Foreskin fibroblast (primary cell): ENCODE measurements at places on chromosomes 4 and X.
A peak's percentile ranks its signal among the peaks of the same experiment; 100 is the strongest.

GRCh38 chr4:478373-478772, 20.6 kb downstream of the ZNF721 start:
- peak; percentile 1 for DNase-seq

GRCh38 chrX:11151799-11152559, 40.8 kb downstream of the HCCS start:
- DNase-seq: no peak

DNA sequence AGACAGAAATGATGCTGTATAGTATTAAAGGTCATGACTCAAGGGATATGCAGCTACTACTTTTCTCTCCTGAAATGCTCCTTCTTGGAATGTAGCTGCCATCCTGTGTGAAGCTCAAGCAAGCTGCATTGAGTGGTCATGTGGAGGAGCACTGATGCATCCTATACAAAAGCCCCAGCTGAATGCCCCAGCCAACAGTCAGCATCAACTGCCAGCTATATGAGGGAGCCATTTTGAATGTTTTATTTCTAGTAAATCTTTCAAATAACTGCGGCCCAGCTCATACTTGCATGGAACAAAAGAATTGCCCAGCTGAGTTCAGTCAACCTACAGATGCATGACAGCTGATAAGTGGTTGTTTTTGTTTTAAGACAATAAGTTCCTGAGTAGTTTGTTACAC, 165.0 kb upstream of the GEMIN8 start:
- DNase-seq: no peak

DNA sequence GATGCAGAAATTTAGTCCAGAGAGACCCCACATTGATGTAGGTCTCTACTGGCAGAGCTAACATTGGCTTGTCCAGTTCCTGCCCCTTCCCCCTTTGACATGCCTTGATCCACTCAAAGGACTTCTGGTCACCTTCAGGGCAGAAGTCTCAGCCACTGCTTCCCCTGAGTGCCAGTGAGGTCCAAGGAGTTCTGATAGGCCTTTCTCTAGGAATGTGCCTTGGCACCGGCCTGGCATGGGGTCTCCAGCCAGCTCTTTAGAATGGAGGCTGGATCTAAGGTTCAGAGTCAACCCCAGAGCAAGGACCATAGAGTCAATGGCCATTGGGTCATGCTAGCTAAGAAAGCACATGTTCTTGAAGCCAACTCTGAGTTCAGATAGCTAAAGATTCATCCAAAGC, 88.6 kb upstream of the PJA1 start:
- DNase-seq: no peak

- no peak for DNase-seq
Observed at GRCh38 chr4:84697615-84698201, 114.8 kb downstream of the CDS1 start.

DNA sequence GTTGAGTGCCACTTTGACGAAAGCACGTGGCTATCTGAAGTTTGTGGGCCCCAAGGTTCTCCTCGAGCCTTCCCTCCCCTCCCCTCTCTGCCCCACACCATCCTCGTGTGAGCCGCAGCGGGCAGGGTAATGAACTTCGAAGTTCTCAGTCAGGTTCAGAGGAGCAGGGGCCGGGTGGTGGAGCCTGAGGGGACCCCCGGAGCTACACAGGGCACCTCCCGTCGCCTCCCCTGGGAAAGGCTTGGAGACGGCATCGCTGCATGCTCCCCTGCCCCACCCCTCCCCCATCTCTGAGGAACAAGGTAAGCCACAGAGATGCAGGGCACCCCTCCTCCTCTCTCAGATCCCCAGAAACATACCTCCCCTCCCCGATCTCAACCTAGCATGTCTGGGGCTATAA, 2.8 kb upstream of the NKX1-1 start:
- DNase-seq: no peak

DNA sequence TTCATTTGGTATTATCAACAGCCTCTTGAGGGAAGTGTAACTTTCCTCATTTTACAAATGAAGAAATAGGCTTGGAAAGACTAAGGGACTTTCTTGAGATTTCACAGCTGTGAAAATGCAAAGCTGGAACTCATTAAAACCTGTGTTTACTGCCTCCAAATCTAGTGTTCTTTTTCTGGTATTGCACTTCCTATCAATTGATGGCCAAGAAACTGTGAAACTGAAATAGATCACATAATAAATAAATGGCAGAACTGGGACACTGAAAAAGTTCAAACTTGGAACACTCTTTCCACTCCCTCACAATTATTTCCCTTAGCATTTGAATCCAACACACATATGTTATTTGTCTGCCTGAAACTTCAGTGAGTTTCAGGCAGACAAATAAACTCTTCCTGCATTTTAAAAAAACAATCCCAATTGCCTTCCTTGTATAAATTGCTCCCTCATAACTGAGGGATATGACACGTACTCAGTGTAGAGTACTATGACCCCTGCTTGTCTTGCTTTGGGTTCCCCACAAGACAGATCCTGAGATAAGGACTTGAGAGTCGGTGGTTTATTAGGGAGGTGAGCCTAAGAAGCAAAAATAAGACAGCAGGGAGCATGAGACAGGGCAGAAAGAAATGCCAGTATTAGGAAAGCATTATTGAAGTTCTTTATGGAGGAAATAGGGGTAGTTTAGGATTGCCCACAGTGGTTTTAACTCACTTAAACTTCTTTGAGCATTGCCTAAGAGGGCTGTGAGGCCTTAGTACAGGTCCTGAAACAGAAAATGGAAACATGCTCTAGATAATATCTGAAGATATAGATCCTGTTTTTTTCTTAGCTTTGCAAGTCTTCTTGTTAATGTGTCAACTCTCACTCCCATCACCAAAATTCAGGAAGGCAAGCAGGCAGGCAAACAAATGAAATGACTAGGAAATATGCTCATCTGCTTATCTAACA, 33.9 kb downstream of the RTL3 start:
- DNase-seq: peak; percentile 4

DNA sequence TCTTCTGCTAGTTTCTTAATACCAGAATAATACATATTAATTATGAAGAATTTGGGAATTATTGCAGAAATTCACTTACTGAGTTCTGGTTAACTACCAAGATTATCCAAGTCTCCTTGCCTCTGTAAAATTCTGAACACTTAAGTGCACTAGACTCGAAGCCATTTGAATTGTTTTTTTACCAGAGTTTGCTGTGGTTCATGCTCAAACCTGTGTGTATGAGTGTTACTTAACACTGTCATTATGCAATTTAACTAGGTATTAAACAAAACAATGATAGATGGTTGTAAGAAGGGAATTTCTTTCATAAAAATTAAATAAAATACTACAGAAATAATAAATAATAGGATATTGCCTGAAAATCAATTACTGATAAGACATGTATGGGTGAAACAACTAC, 145.6 kb upstream of the FAT4 start:
- DNase-seq: no peak

DNA sequence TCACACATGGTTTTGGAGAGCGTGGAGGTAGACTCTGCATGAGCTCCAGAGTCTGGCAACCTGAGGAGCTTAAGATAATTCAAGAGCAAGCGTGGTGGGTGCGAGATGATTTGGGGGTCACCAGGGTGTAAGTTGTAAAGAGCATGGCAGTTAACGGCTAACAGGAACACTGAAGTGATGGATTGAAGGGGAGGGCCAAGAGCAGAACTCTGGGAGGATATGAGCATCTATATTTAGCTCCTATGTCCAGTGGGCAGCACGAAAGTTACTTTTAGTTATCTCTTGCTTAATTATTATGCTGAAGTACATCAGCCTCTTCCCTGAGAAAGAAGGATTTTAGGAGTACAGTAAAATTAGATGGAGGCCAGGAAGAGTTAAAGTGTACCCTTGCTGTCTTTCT, 231.9 kb upstream of the HAND2 start:
- DNase-seq: no peak

DNA sequence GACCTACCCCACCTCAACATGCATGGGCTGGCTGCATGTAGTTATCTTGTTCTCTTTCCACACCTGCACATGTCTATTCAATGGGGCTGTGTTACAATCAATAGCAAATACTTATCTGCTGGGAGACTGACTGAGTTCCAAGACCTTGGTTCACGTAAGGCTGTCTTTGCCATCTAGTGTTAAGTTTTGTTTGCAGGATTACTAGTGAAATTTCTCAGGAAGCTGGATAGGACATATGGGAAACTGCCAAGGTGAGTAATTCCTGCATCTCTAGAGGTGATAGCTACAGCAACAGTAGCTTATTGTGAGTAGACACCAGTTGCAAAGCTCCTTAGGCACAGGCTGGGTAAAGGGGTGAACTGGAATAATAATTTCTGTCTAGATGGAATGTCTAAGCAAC, 177.5 kb downstream of the ENOX2 start:
- no peak for DNase-seq

DNA sequence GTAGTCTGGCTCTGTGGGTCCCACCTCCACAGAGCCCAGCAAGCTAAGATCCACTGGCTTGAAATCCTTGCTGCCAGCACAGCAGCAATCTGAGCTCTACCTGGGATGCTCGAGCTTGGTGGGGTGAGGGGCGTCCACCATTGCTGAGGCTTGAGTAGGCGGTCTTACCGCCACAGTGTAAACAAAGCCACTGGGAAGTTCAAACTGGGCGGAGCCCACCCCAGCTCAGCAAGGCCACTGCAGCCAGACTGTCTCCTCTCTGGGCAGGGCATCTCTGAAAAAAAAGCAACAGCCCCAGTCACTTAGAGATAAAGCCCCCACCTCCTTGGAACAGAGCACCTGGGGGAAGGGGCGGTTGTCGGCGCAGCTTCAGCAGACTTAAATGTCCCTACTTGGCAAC, 243.2 kb upstream of the POF1B start:
- DNase-seq: no peak

GRCh38 chrX:153568451-153569011, 30.4 kb downstream of the CCNQ start:
- no peak for DNase-seq

DNA sequence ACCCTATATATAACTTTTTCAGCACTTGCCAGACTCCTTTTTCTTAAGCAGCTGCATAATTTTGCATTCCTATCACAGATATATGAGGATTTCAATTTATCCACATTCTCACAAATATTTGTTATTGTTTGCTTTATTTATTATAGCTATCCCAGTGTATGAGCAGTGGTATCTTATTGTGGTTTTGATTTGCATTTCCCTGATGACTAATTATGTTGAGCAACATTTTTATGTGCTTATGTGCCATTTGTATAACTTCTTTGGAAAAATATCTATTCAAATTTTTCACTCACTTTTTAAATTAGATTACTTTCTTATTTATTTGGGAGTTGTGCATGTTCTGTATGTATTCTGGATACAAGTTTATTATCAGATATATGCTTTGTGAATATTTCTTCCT, 361.9 kb downstream of the KCTD8 start:
- DNase-seq: no peak

- DNase-seq: peak; percentile 23
Observed at GRCh38 chrX:153744210-153745066, 19.6 kb upstream of the PLXNB3 start.

GRCh38 chrX:40207626-40208025, 109.9 kb upstream of the BCOR start:
- DNase-seq: peak; percentile 14

GRCh38 chr4:88195328-88196012, 37.0 kb upstream of the ABCG2 start:
- no peak for DNase-seq

DNA sequence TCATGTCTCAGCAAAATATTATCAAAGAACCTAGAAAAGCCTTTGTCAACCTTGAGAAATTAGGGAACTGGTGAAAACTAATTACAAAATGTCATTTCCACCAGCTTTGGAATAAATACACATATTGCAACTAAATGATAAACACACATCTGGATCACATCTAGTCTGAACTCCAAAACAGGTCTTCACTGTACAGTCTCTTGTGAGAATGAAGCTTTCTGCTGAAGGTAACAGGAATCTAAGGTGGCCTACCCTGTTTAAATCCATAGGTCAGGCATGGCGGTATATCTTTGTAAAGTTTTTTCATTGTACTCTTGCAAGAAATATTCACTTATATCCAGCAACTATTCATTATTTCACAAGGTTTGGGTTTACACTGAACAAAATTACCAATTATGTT, 1.7 kb downstream of the SH3D19 start:
- no peak for DNase-seq

DNA sequence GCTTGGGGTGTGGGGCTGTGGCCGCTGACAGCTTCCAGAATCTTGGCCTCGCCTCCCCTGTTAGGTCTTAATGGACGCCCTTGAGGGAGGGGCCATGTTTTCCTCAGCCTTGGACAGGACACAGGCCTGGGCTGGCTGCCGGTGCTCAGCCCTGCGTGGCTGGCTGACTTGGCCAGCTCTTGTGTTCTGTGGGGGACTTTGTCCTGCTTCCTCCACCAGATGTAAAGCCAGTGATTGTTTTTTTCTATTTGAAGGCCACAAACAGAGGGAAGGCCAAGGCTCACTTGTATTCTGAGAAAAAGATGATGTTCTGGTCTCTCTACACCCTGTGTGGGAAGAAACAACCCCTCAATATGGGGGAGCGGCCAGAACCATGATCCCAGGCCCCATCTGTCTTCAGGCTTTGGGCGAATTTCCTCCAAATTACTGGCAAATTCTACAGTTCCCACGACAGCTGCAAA, 71.3 kb downstream of the HTRA3 start:
- no peak for DNase-seq

GRCh38 chr4:41209187-41209586, 5.2 kb downstream of the APBB2 start:
- DNase-seq: no peak

DNA sequence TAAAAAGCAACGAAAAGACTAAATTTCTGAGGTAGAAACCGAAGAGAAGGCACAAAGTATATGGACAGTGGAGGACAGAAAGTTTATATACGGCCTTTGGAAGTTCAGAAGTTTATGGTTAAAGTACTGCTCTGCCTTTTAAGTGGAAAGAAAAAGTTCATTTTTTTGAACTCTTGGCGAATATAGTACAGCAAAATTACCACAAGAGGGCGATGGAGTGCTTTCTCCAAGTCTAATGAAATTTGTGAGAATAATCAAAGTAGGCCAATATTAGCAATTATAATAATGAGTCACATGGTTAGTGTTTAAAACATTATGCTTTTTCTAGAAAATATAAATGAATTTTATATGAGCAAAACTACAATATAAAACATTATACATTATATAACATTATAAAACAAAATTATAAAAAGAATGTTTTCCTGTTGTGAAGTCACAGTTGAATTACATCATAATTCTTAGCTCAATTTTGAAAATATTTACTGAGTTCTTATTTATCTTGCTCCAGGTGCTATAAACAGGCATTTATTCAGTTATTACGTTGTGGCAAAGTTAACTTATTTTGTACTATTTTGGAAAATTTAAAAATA, 136.2 kb upstream of the BMPR1B start:
- DNase-seq: peak; percentile 71

DNA sequence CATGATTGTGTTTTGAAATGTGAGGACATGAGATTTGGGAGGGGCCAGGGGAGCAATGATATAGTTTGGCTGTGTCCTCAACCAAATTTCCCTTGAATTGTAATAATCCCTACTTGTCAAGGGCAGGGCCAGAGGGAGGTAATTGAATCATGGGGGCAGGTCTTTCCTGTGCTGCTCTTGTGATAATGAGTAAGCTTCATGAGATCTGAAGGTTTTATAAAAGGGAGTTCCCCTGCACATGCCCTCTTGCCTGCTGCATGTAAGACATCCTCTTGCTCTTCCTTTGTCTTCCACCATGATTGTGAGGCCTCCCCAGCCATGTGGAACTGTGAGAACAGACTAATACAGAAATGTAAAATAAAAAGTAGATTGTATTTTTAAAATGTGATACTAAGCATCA, 1294.9 kb downstream of the ADGRL3 start:
- DNase-seq: no peak
